ENCODE measurements at places on chromosomes 1 and 21. TPM values are rescaled to one million over a fixed set of nuclear protein-coding genes. Genes with fewer than 3 reads are reported as not detected.

- peaks cover 10% of the 10 kb centered on the region for H3K4me1 ChIP-seq
- no peak overlapping the region for H3K27ac ChIP-seq
- H3K36me3 ChIP-seq = peaks cover 7% of the 10 kb centered on the region
- no peak overlapping the region for H3K4me3 ChIP-seq
- no peaks in the 10 kb centered on the region for H3K27me3 ChIP-seq
Measured at GRCh38 chr1:8174807-8175206, 143.1 kb upstream of the SLC45A1 start.

GRCh38 chr1:62438163-62438562 is 1.3 kb downstream of the USP1 start:
- peak overlapping the region; percentile 94 for H3K27ac ChIP-seq
- no peaks in the 10 kb centered on the region for H3K27me3 ChIP-seq
- H3K4me3 ChIP-seq = peak overlapping the region; percentile 89
- H3K36me3 ChIP-seq = peaks cover 37% of the 10 kb centered on the region
- peaks cover 32% of the 10 kb centered on the region for H3K4me1 ChIP-seq
- DNase-seq = no peak

DNA sequence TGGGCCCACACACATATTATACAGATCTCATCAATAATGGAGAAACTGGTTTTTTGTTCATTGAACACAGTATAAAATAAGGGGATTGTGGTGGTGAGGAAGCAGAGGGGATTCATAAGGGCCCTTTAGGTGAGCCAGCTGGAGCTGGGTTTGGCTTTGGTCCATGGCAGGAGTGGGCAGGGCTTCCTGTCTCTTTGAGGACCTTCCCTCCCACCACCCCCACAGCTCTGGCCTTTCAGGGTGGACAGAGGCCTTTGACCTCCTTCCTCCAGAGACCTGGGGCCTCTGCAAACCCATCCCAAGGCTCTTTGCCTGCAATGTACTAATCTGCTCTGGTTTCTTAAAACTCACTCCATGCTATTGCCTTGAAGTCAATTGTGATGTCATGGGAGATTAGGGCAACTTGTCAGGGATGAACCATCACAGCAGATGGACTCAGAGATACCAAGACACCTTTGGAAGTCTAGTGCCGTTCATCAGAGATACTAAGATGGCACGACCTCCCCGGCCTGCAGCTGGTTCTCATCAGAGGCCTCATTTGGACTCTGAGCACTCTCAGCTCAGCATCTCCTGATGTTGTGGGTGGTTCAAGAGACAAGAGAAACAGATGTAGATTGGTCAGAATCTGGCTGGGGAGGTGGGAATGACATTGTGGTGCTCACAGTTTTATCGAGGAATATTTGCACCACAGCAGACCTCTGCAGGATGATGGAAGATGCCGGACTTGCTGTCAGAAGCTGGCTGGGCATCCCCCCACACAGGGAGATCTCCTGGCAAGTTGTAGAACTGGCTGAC is 37.9 kb downstream of the LHX4 start:
- no peak overlapping the region for H3K27ac ChIP-seq
- no peaks in the 10 kb centered on the region for H3K36me3 ChIP-seq
- H3K4me1 ChIP-seq = no peaks in the 10 kb centered on the region

DNA sequence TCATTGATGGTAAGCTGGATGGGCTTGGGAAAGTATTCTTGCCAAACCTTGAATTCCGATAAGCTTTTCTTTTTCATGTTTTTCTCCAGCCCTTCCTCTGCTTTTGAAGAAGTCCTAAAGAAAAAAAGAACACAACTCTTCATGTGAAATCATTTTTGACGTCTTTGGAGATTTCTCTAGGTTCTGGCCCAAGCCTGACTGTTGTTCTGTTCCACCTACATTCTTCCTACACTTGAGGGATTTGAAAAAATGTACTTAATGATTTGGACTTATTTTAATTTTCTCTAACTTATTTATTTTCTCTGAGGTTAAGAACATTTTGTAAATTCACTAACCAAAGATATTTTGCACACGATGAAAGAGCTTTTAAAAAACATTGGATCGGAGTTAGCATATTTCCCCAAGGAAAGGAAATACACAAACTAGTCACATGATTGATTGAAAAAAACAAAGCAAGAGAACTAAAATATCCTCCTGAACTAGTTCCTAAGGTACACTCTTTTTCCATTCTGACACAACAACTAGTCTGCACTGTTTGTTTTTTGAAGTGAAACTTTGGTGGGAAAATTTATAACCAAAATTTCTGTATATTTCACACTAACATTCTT is 82.3 kb downstream of the LTN1 start:
- DNase-seq = no peak
- H3K4me1 ChIP-seq = no peaks in the 10 kb centered on the region
- no peak overlapping the region for H3K4me3 ChIP-seq

GRCh38 chr1:167454894-167455785 is 63.2 kb downstream of the CD247 start:
- H3K36me3 ChIP-seq = peaks cover 33% of the 10 kb centered on the region
- H3K4me1 ChIP-seq = peaks cover 78% of the 10 kb centered on the region
- DNase-seq = peak; percentile 88
- peak overlapping the region; percentile 86 for H3K27ac ChIP-seq
- no peaks in the 10 kb centered on the region for H3K27me3 ChIP-seq

DNA sequence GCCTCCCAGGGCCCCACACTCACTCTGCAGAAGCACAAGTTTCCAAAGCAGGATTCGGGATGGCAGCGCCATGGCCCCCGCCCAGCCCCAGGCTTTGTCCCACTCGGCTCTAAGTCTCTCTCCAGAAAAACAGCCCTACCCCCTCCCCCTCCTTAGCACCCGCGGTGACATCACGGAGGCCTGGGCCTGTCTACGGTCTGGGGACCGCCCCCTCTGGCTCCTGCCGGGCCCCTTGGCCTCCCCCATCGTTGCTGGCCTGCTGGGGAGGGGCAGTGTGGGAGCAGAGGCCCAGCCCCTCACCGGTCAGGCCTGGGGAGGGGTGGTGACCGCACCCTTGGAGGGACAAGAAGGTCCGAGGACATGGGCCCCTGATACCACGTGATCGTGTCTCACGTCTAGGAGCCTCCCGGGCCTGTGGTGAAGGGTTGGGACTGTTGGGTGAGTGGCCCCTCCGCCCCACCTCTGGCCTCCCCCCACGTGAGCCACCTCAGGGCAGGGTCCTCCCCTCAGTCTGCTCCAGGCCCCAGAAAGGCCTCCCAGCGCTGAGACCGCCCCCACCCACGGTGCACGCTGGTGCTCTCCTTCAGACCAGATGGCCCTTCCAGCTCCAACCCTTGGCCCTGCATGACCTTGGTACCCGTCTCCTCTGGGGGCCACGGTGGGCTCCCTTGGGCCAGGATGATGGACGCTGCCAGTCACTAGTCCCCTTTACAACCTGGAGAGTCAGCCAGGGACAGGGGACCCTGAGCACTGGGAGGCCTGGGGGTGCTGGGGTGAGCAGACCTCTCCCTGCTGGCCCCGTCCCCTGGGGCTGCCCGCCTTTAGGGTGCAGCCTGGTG is at the start of gene MXRA8:
Gene MXRA8, minus strand, starts transcription at position 123 of the 839 bp plus-strand sequence. Its CDS starts 51 bp downstream, at position 72.
- H3K27me3 ChIP-seq = peaks cover 10% of the 10 kb centered on the region
- H3K4me3 ChIP-seq = no peak within 1 kb of the TSS
- no peak within 1 kb of the TSS for H3K27ac ChIP-seq
- H3K4me1 ChIP-seq = peaks cover 12% of the 10 kb centered on the region
- peak; percentile 59 for DNase-seq
- H3K36me3 ChIP-seq = no peaks in the 10 kb centered on the region

DNA sequence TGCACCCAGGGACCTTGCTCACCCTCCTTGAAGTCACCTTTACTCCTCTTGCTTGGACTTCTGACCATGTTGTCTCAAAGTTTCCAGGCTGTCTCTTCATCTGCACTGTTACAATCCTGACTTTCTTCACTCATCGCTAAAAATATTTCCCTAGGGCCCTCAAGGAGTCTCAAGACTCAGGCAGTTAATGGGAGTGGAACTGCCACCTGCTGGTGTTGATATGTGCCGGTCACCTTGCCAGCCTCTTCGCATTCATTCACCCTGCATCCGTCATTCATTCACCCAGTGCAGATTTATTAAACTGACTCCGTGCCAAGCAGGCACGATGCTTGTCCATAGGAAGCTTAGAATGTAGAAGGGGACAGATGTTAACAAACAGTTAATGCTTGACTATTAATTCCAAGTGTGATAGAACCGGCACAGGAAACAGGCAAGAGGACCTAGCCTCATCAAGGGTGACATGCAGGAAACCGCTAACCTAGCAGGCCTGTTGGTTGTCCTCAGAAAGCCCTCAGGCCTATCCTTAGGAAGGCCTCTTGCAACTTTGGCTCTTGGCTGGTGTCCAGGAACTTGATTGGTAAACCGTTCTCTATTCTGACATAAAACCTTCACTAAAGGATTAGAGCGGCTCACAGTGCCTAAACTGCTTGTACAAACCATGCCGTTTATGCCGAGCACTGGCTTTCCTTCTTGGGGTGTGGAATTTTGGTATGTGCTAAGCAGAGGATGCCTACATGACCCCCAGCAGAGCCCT is 342.2 kb downstream of the CAMTA1 start:
- H3K27me3 ChIP-seq = peaks cover 6% of the 10 kb centered on the region
- no peak overlapping the region for H3K4me3 ChIP-seq
- DNase-seq = no peak
- H3K36me3 ChIP-seq = no peaks in the 10 kb centered on the region
- H3K4me1 ChIP-seq = no peaks in the 10 kb centered on the region

DNA sequence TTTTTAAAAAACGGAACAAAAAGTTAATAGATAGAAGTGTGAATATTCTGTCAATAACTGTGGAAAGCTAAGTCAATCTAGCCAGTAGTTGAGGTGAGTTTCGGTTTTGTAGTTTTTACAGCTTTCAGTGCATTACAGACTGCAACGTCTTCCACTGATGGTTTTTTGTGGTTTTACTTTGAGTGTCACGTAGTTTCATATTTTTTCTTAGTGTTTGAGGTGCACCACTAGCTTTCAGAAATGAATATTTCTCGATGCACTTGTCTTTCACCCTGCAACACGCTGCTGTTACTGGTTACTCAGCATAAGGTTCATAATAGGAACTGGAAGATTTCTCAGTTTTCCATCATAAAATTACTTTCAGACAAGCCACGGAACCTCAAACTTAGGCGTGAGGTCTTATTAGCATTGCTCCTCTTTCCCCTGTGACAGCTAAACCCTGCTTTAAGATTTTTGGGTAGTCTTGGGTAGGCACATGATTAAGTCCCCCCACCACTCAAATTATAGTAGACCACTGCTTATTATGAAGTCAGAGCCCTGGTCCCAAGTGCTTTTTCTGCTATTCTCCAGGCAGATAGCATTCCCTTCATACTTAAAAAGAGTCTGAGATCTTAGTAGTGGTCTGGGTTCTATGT is 1412.7 kb downstream of the KCNT2 start:
- peaks cover 8% of the 10 kb centered on the region for H3K4me1 ChIP-seq
- H3K27me3 ChIP-seq = peaks cover 16% of the 10 kb centered on the region
- H3K4me3 ChIP-seq = no peak overlapping the region
- H3K36me3 ChIP-seq = no peaks in the 10 kb centered on the region

- H3K4me1 ChIP-seq = no peaks in the 10 kb centered on the region
- H3K27me3 ChIP-seq = peaks cover 5% of the 10 kb centered on the region
Measured at GRCh38 chr1:219587401-219587800, 25.5 kb downstream of the ZC3H11B start.

DNA sequence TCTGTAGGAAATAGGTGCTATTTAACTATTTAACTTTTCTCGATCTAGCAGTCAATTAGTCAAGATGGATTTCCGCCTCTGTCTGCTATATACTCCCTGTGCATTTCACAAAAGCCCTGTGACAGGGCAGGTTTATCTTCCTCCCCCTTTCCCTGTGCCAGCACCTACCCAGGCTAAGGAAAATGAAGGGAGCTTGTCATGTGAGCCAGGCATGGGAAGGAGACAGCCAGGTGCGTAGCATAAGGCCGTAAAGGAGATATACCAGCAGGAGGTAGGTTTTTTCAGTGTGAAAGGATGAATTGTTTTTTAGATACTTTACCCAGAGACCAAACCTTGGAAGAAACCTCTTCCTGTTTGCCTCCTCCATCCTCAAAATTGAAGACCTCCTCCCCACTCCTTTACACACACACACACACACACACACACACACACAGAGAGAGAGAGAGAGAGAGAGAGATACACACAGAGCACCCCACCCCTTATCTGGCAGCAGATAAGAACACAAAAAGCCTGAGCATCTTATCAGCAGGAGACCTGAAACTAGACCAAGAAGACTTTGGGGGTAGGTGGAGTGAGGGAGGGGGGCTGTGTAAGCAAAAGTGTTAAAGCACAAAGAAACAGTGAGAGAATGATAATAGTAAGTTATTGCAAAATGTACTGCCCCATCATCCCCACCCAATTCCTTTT is 12.0 kb upstream of the TARBP1 start:
- H3K27me3 ChIP-seq = no peaks in the 10 kb centered on the region
- H3K36me3 ChIP-seq = peaks cover 1% of the 10 kb centered on the region
- H3K27ac ChIP-seq = no peak overlapping the region
- H3K4me3 ChIP-seq = no peak overlapping the region

- no peaks in the 10 kb centered on the region for H3K4me1 ChIP-seq
- H3K36me3 ChIP-seq = no peaks in the 10 kb centered on the region
- no peaks in the 10 kb centered on the region for H3K27me3 ChIP-seq
Measured at GRCh38 chr1:91608876-91609275, 108.2 kb downstream of the CDC7 start.

GRCh38 chr21:29164323-29164942 is 34.0 kb downstream of the MAP3K7CL start:
- H3K27me3 ChIP-seq = no peaks in the 10 kb centered on the region
- H3K36me3 ChIP-seq = peaks cover 2% of the 10 kb centered on the region
- H3K4me1 ChIP-seq = no peaks in the 10 kb centered on the region
- no peak overlapping the region for H3K27ac ChIP-seq
- DNase-seq = no peak
- no peak overlapping the region for H3K4me3 ChIP-seq

DNA sequence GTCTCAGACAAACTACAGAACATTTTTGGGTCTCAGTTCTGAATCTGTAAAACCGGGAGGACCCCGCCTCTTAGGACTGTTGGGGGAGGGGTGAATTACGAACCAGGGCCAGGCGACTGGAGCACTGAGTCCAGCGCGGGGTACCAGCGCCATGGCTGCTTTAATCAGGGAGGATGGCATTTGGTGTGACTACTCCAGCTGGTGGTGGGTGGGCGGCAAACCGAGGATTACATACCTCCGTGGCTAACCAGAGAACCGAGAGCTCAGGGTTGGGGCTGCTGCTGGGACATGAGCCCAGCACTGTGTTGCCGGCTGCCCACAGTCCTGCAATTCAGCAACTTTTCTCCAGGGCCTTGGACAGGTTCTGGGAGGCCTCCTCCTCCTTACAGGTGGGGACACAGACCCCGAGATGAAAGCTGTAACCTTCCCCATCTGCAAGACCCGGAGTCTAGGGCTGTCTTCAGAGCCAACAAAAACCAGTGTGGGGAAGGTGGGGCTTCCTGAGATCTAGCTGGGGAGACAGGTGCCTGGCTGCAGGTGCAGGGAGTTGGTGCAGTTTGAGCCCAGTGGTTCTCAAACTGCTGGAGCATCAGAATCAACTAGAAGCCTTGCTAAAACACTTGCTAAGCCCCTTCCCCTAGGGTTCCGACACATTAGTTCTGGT is 273.5 kb downstream of the FOXD2 start:
- H3K27ac ChIP-seq = no peak overlapping the region
- no peaks in the 10 kb centered on the region for H3K36me3 ChIP-seq
- H3K4me3 ChIP-seq = no peak overlapping the region

Gene SMIM1
- 4.2 TPM for total RNA-seq

Gene C8A
- total RNA-seq = not detected

Gene GFI1
- 47.7 TPM for total RNA-seq

Gene LENEP
- total RNA-seq = 0.79 TPM

Gene SMYD3
- 17.2 TPM for total RNA-seq

Gene PKP1
- not detected for total RNA-seq

Data from activated CD4-positive, alpha-beta T cell treated with anti-CD3 and anti-CD28 coated beads for 36 hours (primary cell).